ENCODE measurements at places on chromosomes 2 and 18.

- no peak for DNase-seq
Measured at GRCh38 chr18:26425148-26425531, 123.2 kb downstream of the KCTD1 start.

DNA sequence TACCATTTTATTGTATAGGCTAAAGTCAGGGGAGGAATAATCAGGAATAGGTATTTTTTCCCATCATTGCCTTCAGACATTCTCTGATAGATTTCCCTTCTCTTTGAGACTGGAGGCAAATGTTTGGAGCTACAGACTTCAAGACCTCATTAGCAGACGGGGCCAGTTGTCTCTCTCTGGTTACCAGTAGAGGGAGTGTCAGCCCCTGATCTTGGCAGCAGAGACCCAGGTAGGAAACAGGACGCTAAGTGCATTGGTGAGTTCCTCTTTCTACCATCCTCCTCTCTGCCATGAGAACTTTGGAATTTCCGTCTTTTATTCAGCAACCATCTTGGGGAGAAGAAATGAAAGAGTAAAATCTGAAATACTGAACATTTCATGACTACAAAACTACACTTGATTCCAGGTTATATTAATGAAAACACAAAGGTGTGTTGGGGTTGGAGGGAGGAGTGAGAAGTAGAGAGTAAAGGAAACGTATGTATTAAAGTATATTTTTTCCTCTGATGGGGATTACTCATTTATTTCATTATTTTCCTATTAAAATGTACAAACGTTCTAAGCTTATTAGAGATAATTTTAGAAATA, 186.2 kb upstream of the GCFC2 start:
- peak; percentile 37 for DNase-seq

GRCh38 chr2:101500180-101500579, 25.3 kb upstream of the RFX8 start:
- no peak for DNase-seq

GRCh38 chr2:166376488-166376828, 714 bp upstream of the SCN9A start:
- no peak for DNase-seq

DNA sequence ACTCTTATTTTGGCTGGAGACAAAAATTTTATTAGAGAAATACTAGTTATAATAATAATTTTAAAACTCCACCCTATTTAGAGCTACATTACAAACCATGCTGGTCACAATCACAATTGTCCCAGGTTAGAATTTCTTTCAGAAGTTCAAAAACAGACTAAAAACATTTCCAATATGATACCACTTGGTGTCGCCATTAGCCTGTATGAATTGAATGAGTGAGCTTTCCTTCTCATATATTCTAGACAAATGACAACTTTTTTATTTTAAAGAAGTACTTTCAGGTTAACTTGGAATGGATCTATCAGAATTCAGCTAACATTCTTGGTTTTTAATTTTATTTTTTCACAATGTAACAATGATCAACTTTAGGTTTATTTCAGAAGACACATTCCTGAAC, 48.0 kb downstream of the SERPINB8 start:
- DNase-seq = no peak

DNA sequence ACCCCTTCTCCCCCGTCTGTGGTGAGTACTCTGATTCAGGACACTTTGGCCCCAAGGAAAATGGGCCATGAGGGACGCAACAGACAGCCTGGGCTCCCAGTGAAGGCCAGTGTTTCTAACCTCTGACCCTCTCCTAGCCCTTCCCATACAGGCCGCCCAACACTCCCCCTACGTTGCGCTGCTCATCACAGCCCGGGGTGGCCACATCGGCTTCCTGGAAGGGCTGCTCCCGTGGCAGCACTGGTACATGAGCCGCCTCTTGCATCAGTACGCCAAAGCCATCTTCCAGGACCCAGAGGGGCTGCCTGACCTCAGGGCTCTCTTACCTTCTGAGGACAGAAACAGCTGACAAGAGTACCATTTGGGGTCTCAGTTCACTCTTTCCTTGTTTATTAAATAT, 4.0 kb downstream of the PREB start:
- DNase-seq = no peak

GRCh38 chr2:51335087-51336058, 303.4 kb upstream of the NRXN1 start:
- DNase-seq = no peak

GRCh38 chr2:166969486-166969885, 81.2 kb downstream of the XIRP2 start:
- no peak for DNase-seq

DNA sequence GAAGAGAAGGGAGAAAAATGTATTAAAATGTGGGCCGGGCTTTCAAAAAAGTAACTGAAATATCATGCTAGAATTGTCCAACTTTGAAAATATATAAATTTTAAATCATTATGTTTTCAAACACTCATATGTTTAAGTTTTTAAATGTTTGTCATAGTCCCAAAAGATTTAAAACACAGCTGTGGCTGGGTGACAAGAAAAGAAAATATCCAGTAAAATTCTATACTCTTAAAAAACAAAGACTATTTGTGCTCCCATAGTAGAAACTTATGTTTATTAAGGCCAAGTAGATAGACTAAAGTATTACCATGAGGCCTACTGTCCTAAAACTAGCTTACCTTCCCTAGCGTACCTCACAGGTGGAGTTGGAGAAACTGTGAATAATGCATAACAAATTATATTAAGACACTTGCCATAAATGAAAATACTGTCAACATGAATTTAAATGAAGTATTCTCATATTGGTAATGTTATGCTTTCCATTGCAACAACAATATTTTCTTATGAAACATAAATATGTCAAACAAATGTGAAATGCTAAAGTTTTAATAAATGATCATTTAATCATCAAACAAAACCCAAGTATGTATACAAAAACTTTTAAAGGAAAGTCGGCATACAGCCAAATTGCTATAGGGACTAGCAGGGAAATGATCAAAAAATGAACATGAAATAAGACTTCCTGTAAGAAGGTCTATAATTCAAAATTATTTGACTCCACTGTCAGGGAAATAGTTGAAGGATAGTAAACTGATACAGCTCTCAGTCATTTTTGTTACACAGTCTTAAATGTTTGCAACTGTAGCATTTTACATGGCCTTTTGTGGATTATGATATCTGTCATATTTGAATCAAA, 13.4 kb downstream of the MEIS1 start:
- DNase-seq = no peak

GRCh38 chr2:206193671-206194357, 34.1 kb downstream of the EEF1B2 start:
- no peak for DNase-seq

DNA sequence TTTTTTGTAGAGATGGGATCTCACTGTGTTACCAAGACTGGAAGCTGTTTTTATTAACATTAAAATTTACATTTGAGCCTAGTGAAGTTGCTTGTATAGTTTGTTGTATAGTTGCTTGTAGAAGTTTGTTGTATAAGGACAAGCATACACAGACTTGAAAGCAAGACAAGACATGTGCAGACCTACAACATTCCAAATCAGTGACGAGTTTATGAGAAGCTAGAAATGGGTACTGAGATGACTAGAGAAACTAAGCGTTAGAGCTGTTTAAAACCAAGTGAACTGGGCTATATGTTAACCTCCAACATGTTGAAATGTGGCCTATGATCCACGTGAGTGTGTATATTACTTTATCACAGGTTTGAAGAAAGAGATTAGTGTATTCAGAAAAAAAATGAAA, 39.1 kb downstream of the ABCB11 start:
- DNase-seq = no peak
